Activated naive CD8-positive, alpha-beta T cell treated with anti-CD3 and anti-CD28 coated beads for 36 hours (primary cell): ENCODE measurements at places on chromosomes 1 and 21.
A peak's percentile ranks its signal among the peaks of the same experiment; 100 is the strongest.

GRCh38 chr1:90204780-90205179 is 209.9 kb downstream of the ZNF326 start:
- no peak for DNase-seq

DNA sequence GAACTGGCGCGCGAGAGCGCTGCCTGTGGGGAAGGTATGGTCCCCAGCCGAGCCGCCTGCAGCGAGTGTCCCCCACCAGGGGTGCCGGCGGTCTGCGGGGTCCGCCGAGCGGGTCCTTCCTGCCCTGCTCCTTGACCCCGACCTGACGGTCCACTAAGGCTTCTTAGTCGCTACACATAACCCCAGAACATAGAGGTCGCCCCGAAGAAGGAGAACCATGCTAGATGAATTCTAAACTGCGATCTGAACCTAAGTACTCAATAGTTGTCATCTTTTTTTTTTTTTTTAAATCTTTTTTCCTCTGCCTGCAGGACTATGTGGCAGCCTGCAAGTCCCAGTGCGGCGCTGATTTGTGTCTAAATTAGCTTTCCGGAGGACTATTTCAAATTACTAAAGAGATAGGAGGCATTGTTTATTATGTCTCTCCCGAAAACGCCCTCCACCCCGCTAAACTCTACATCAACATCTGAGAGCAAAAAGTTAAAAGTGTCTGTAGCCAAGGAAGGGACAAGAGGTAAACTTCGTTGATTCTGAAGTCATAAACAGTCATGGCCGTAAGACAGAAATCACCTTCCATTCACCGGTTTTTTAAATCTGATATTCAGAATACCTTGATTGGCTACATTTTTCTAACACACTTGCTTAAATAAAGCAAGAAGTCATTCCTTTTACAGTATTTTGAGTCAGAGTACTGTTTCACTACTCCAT is 476 bp downstream of the AXDND1 start:
- no peak for DNase-seq

DNA sequence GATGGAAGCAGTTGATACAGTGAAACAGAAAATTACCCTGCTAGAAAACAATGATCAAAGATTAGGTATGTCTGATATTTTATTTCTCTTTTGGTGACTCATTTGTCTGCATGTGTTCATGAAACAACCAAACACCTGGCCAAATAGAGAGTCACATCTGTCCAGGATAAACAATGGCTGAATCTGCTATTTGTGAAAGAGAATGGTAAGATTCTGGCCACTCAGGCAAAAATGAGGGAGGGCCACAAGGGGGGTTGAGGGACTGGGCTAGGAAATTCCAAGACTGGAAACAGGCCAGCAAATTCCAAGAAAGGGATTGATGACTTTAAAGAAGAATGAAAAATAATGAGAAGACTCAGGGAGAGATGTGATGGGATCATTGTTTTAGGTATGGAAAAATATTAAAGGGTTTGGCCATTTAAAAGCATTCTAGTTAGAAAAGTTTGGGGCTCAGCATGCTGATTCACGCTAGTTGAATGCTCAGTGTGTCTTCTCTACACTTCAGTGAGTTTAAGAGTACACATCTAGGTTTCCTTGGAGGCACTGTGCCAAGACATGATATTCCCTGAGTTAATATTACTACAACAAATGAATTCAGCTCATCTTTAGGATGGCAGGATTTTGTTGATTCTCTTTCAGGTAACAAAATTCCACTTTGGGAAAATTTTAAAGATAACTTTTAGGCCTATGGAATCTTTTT is 44.9 kb downstream of the TRAF5 start:
- DNase-seq = no peak

DNA sequence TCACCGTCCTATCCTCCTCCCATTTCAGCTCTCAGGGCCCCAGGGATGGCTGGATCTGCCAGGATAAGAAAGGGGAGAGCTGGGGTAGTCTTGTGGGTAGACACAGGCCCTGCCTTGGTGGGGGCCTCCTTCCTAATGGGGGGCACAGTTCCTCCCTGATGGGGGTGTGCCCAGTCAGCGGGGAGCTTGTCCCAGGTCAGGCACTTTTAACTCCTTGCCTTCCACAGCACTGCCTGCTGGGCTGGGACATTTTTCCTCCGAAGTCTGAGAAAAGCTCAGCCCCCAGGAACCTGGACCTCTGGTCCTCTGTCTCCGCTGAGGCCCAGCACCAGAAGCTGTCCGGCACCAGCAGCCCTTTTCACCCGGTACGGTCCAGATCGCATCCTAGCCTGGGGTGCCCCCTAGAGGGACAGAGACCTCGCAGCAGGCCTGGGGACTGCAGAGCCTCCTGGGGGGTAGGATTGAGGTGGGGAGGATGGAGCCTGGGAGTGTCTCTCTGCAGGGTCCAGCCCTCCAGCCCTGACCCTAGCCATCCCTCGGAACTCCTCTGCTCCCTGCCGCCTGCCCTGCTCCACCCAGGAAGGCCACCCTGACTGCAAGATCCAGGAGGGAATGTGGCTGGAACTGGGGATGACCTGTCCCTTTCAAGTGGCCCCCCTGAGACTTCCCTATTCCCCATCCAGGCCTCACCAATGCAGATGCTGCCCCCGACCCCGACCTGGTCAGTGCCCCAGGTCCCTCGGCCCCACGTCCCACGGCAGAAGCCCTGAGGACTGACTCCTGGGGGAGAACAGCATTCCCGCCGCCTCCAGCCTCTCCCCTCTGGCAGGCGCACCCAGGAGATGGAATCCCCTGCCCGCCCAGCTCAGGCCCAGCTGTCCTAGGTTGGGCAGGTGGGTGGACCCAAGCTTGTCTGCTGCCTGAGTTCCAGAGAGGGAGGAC is 12.0 kb downstream of the MIIP start:
- DNase-seq = peak; percentile 43

DNA sequence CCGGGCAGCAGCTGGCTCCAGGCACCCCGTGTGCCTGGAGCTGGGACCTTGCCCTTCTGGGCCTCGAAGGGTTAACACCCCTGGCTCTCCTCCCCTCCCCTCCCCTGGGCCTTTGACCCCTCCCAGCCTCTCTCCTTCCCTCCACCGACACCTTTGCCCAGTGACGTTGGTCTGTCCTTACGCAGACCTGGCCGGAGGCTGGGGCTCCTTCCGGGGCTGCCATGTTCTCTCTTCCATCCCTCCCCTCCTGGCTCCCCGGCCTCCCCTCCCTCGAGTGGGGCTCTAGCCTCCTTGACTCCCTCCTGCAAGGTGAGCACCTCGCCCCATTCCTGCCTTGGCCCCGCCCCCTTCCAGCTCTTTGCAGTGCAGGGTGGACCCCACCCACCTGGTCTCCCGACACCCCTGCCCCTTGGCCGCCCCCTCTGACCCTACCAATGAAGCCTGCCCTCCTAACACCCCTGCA is at the start of gene TMEM82:
TSS of gene TMEM82 (plus strand) at position 161 of the 463 bp plus-strand sequence. CDS start at position 222, 61 bp downstream.
- no peak for DNase-seq

DNA sequence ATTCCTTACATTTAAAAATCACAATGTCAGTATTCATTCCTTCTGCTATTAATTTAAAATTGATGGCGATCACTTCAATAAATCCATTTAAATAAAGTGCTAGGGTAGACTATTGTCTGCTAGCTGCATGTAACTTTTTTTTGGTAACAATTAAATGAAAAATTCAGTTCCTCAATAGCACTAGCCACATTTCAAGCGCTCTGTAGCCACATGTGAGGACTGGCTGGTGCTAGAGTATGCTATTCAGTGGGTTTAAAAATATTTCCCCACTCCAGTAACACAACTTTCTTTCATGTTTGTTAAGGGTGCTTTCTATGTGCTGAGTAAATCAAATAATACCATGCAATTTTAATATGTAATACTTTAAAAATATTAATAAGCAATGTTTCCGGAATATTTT is 108.2 kb downstream of the LTN1 start:
- DNase-seq = no peak

- DNase-seq = no peak
Observed at GRCh38 chr1:179061360-179062282, 20.2 kb upstream of the TOR3A start.

DNA sequence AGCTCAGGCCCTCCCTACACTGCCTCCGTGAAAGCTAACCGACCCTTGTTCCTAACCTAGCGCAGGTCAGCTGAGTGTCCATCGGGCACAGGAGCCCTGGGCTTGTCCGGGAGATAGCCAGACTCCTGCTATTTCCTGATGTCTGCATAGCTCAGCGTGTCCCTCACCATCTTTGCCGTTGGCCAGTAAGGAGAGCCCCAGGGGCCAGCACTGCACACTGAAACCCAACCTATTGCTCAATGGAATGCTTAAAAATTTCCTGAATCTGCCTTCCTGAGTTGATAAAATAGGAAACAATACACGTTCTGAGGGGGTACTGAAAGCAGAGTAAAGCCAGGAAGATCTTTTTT is 2.2 kb downstream of the RUNX1 start:
- no peak for DNase-seq

- no peak for DNase-seq
Observed at GRCh38 chr1:66729119-66729518, 23.1 kb upstream of the DYNLT5 start.

GRCh38 chr1:33320619-33321165 is at the start of gene A3GALT2:
Gene A3GALT2 (minus strand): TSS chr1:33321098. CDS start chr1:33321098, 0 bp downstream.
- DNase-seq = no peak

- no peak for DNase-seq
Observed at GRCh38 chr1:164731161-164731876, 172.3 kb downstream of the PBX1 start.

DNA sequence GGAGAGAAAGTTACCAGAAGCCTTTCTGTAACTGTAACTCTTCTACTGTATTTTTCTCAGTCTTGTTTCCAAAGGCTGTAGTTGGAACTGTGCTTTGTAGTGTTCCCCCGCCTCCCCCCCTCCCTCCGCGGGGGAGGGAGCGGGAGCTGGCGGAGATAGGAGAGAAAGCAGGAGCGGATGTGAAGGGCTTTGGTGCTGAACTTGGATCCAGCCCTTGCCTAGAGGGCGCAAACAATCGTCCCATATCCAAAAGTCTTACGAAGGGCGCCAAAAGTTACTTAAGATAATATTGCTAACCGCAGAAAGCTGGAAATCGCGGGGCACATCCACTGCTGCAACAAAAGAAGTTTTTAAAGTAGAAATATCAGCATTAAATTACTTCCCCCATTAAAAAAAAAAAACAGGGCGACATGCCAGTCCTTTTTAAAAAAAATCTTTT is 2.4 kb upstream of the NFIA start:
- DNase-seq = no peak

- DNase-seq = no peak
Observed at GRCh38 chr1:217620814-217621213, 10.1 kb downstream of the GPATCH2 start.

GRCh38 chr1:64986903-64987871 is 20.8 kb upstream of the JAK1 start:
- no peak for DNase-seq

- no peak for DNase-seq
Observed at GRCh38 chr1:226542623-226543103, 5.9 kb upstream of the STUM start.

GRCh38 chr1:42335809-42336518 is 929 bp upstream of the FOXJ3 start:
- DNase-seq = no peak

DNA sequence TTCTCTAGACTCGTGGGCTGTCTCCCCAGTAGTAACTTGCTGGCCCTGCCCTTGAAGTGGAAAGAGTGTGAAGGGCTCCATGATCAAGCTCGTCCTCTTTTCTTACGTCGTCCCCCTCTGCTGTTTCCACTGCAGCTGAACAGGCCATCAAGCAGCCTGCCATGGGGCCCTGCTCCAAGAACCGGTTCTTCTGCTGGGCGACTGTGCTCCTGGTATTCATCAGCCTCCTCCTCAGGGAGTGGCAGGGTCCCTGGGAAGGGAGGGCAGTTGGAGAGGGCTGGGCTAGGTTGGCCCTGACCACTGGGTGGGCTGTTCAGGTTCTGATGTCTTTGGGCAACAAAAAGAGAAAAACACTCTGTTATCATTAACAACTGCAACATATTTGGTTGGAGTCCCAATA is 151.5 kb downstream of the FCRL5 start:
- no peak for DNase-seq

GRCh38 chr1:1359308-1359663 is 931 bp upstream of the MXRA8 start:
- no peak for DNase-seq

DNA sequence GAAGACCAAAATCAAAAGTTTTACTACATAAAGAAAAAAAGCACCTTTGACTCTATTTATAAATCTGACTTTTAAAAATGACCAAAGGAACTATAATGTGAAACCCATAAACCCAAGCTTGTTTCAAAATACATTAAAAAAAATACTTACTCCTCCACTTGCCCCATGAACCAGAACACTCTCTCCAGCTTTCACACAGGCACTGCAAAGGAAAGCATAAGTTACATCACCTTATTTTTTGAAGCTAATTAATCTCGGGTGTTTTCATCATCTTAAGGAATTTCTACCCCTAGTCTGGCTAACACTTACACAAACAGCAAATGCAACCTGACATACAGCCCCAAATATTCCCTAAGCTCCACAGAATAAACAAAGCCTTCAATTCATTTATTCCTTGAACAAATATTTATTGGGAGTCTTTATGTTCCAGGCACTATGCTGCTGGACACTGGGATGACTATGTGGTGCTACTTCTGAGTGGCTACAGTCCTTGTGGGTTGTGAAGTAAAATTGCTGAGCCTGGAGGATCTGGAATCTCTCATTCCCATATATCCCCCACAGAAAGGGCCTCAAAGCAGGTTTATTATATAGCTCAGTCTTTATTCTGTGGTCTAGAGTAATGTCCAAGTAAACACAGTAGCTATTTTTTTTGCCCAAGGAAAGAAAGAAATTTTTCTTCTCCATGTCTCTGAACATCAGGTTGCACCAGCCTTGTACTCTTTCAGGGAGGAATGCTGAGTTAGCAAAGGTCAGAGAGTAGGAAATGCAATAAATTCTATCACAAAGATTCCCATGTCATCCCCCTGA is 18.2 kb downstream of the CRYZ start:
- no peak for DNase-seq
